Activated CD4-positive, alpha-beta T cell treated with anti-CD3 and anti-CD28 coated beads for 24 hours (primary cell): ENCODE measurements at places on chromosomes 2 and 18.

DNA sequence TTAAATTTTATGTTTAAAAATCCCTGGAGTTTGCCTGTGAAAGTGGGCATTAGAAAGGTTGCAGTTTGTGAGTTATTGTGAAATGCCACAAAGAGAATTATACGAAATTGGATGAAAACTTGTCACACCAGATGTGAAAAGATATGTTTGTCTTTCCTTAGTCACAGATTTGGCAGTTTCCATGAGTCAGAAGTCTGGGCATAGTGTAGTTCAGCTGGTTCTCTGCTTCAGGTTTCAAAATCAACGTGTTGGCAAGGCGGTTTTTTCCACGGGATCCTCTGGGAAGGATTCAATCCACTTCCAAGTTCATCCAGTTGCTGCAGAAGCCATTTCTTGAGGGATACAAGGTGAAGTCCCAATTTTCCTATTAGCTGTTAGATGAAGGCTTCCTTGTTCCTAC lies 658.0 kb upstream of the CDH2 start:
- no peak for DNase-seq

DNA sequence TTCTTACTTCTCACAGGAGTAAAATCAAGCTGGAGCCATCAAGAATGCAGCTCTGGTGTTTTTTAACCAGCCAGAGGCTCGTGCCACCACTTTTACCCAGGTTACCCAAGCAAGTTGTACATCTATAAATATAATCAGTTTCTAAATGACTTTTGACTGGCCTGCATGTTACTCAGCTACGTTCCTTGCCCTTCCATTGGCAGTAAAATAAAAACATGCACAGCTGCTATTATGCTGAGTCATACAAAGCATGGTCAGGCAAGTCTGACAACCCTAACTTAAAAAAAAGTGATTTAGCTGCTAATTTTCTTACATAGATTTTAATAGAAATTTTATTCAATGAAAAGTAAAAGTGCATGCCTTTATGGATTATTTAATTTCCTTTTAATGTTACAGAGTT lies 111.7 kb upstream of the CSRNP3 start:
- DNase-seq = no peak

DNA sequence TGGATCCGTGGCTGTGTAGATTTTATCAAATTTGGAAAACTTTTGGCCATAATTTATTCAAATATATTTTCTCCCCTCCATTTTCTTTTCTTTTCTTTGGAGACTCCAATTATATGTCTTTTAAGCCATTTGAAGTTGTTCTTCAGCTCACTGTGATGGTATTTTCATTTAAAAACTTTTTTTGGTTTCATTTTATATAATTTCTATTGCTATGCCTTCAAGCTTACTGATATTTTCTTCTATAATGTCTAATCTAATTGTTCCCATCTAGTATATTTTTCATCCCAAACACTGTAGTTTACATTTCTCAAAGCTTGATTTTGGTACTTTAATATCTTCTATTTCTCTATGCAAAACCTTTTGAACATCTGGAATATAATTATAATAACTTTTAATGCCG lies 72.5 kb downstream of the WDR7 start:
- DNase-seq = no peak

DNA sequence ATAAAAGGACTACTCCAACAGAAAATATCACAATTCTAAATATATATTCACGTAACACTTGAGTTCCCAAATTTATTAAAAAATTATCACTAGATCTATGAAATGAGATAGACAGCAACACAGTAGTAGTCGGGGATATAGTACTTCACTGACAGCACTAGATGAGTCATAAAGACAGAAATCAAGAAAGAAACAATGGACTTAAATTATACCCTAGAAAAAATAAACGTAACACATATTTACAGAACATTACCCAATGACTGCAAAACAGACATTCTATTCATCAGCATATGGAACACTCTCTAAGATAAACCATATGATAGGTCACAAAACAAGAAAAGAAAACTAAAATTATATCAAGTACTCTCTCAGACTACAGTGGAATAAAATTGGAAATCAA lies 429.4 kb downstream of the MBD2 start:
- DNase-seq = no peak

DNA sequence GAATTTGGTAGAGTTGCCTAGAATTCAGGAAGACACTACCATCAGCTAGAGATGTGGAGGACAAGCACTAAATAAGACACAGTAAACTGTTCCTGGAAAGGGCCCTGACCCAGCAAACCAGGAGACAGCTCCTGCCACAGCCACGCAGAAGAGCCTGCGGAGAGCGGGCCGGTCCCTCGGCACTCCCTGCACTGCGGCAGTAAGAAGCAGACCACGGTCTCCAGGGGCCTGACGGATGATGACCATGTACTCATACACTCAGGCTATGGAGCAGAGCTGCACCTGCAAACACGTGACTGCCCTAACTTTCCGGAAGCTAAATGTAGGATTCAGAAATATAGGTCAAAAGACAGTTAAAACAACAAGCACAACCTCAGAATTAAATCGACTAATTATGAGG lies 72.9 kb downstream of the ZNF516 start:
- no peak for DNase-seq

- no peak for DNase-seq
Measured at GRCh38 chr2:134144081-134144596, 109.7 kb upstream of the MGAT5 start.

- peak; percentile 52 for DNase-seq
Measured at GRCh38 chr18:35267161-35267651, 22.8 kb downstream of the ZSCAN30 start.

GRCh38 chr2:159546716-159547430 lies 69.5 kb downstream of the BAZ2B start:
- no peak for DNase-seq

DNA sequence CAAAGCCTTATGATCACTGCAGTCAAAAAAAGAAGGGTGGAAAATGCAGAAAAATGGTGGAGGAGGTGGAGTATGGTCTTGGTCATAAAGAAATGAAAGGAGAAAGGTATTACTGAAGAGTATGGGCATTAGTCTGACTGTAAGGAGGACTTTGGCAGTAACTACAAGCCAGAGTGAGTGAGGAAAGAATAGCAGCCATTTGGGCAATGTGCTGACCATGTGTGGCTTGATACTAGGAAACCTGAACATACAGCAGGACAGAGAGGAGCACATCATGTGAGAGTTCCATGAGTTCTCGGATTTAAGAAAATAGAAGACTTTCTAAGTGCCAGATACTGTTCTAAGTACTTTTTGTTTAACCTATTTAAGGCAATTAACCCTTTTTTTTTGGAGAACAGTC lies 8.5 kb downstream of the DTNA start:
- DNase-seq = no peak

DNA sequence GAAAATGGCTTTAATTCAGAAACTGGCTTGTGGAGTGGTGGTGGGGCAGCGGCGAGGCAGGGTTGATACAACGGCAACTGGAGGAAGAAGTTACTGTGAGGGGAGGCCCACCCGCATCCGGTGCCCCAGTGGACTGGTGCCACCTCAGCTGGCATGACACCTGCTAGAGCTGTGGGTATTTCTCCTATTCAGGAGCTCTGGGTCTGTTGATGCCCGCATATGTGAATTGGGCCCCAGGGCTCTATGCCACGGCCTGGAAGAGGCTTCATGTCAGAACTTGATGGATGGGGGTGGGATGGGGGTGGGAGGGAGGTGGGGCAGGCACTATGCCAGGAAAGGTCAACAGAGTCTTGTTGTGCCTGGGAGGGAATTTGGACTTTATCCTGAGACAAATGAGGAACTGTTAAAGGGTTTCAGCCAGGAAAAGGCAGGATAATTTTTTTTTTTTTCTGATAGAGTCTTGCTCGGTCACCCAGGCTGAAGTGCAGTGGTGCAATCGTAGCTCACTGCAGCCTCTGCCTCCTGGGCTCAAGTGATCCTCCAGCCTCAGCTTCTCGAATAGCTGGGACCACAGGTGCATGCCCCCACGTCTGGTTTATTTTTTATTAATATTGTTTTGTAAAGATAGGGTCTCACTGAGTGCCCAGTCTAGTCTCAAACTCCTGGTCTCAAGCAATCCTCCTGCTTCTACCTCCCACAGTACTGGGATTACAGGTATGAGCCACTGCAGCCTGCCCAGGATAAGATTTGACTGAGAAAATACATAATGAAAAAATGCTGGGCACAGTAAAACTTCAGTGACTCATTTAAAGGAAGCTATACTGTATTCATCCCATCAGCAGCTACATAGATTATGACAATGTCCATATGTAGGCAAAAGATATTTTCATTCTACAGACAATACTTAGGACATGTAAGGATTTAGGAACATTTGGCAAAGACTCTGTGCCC lies 52.6 kb downstream of the SH2D6 start:
- no peak for DNase-seq

DNA sequence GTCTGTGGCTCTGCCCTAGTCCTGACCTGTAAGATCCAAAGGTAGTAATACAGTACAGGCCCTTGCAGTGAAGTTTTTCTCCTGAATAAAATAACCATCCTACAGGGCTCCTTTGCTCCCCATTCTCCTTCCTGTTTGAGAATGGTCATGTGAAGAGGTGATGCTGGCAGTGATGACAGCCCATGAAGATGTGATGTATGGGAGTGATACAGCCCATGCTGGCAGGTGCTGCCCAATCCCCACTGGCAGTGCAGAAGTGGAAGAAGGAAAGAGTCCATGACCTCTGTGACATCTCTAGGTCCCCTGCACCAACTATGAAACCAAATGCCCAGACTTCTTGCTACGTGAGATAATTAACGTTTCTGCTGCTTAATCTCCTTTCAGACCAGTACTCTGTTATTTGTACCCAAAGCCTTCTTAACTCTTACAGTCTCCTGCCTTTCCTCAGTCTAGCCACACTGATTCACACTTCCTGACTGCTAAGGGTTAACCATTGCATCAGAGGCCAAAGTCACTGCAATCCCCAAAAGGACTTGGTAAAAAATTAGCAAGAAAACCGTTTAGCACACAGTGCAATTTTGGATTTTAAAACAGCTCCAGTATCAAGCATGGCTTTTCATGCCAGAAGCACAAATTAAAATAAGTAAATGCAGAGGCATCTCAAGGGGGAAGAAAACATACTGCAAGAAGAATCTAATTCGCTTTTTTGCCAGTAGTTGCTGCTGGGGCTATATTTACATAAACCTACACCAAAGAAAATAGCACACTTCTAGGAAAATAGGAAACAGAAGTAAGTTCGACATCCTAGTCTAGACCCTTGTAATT lies 98.0 kb downstream of the STK39 start:
- DNase-seq = no peak

- DNase-seq = peak; percentile 71
Measured at GRCh38 chr2:134245340-134245984, 8.4 kb upstream of the MGAT5 start.

DNA sequence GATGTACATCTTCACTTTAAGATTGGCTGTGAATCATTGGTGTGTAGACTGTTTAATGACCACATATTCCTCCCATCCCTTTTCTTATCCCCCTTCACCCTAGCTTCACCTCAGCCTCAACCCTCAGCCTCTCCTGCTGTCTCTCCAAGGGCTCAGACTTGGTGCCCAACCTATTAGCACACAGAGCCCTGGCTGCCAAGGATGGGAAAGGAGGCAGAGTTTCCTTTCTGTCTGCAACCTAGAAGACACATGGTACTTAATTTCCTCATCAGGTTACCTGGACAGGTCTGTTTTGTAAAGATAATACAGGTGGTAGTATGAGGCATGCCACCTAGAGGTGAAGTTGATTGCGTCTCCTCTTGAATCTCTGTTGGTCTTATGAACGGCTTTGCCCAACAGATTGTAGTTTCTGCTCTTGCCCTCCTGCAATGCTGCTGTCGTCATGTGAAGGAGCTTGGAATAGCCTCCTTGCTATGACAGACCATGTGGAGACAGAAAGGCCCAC lies 44.5 kb upstream of the RMND5A start:
- DNase-seq = no peak

DNA sequence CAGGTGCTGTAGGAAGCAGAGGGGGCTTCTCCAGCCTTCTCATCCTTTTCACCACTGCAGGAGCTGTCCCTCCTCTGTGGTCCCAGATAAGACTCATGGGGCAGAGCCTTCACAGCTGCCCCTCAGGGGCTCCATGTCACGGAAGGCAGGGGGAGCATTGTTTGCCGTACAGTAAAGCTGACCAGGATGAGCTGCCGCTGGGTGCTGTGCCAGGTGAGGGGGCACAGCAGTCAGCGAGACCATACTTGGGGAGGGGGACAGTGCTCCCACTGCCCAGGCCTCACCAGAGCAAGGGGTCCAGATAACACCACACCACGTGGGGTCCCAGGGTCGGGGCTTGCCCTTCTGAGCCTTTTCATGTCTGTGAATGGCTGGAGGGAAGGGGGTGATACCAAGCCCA lies 46.3 kb downstream of the PLEKHB2 start:
- DNase-seq = no peak

DNA sequence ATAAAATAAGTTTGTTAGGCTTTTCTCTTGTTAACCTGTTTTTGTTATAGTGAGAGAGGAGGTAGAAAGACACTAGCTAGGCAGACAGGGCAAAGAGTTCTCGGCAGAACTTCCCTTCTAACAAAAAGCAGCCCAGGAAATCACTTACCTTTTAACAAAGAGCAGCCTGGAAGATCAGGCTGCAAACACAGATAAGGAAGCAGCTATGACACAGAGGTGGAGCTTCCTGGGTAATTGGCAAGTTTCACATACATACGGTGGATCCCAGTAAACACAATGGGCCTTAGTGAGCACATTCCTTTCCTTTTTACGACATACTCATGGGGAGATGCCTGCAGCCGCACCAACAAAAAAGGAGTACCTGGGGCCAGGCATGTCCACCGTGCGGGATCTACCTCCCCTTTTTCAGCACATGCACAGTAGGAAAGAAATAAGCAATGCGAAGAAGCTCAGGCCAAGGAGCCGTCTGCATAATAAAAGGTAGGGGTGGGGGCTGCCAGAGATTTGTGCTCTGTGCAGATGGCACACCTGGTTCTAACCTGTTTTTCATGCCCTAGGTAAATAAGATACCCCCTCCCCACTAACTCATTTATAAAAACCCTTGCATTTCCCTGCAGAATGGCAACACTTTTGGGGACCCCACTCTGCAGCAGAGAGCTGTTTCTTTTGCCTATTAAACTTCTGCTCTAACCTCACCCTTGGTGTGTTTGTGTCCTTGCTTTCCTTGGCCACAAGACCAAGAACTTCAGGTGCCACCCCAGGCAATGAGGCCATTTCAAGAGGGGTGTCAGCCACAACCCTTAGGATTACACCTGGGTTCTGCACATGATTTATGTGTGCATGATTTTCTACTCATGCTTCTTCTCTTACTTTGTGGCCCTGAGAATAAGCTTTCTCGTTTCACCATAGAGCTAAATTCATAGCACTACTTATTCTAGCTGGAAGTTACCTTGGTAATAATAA lies 26.5 kb downstream of the MDH1 start:
- DNase-seq = no peak
